ENCODE measurements at places on chromosomes 7 and 10.
A peak's percentile ranks its signal among the peaks of the same experiment; 100 is the strongest.

- DNase-seq: no peak
Observed at GRCh38 chr10:133361773-133362441, 4.1 kb upstream of the FUOM start.

DNA sequence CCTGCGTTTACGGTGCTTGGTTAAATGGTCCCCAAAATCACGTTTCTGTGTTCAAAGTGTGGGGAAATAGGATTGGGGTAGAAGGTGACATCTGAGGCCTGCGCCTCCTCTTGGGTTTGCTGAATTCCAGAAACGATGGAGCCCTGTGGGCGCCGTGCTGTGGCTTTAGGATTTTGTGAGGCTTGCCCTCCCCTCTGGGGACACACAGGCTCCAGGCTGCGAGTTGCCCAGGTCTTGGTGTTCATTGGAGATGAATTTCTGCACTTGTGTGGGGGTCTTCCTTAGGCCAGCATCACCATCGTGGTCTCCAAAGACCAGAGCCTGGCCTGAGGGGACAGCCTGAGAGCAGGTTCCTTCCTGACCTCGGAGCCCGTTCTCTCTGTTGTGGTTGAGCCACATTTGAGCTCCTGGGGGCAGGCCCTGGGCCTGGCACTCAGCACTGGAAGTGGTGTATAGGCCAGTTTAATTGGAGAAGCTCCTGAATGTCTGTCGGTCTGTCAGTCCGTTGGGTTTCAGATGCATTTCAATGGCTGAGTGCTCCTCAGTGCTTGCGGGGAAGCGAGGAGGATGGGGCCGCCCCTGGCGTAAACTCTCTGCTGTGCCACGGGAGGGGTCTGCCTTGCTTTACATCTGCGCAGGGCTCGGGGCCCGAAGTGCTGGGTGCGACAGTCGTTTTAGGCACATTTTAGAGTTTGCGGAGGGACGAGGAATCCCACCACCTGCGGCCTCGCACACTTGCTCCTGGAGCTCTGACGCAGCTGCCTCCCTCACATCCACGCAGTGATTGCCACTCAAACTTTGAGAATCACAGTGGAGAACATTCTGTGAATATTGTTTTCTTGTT, 71.7 kb downstream of the DNAJB6 start:
- no peak for DNase-seq

DNA sequence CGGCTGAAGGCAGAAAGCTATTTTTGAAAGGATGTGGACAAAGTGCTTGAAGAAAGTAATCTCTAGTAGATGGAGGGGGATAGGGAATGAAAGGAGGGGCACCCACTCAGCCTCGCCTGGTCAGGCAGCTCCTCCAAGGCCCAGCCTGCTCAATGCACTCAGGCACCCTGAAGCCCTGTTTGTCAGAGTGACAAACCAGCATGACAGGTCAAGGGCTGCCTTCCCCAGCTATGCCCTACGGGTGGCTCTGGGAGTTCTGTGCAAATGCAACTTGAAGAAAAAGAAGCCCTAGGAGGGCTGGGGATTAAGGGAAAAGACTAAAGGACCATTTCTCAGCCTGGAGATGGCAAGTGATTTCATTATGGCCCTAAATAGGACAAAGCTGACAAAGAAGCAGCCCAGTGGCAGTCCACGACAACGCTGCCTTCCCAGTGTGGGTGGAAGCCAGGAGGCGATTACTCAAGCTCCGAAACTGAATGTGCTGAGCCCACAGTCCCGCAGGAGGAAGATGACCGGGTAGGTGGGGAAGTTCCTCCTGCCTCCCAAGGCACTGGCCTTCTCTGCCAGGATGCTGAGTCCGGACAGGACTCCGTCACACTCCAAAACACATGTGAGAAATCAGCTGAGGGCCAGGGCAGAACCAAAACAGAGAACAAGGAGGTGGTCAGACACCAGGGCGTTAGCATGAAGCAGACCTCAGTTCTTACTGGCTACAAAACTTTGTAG, 16.3 kb downstream of the LIPA start:
- DNase-seq: no peak

- no peak for DNase-seq
Observed at GRCh38 chr10:17059197-17059688, 70.4 kb downstream of the CUBN start.

- no peak for DNase-seq
Observed at GRCh38 chr10:1928606-1929005, 191.3 kb upstream of the ADARB2 start.

DNA sequence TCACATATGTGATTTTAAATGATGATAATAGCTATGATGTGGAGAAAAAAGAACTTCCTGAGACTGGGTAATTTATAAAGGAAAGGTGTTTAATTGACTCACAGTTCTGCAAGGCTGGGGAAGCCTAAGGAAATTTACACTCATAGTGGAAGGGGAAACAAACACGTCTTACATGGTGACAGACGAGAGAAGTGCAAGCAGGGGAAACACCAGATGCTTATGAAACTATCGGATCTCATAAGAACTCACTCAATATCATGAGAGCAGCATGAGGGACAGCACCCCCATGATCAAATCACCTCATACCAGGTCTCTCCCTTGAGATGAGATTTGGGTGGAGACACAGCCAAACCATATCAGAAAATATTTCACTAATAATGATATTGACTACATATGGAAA, 4.1 kb upstream of the LIPN start:
- DNase-seq: no peak

- no peak for DNase-seq
Observed at GRCh38 chr10:100158044-100158805, 27.6 kb downstream of the ERLIN1 start.

DNA sequence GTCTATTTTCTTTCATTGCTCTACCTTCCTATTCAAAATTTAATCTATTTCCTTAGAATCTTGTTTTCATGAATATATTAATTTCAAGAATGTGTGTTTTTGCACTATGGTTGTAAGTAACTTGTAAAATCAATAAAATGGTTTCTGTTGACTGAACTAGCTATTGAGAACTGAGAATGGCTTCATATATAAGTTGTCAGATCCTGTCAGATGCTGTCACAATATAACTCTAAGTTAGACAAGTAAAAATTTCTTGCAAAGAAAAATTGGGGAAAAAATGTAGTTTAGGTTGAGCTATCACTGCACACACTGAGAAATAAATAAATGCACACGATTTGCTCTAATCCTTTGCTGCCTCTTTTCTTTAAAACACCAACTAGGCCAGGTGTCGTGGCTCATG, 89.8 kb downstream of the RAB11FIP2 start:
- no peak for DNase-seq

- peak; percentile 40 for DNase-seq
Observed at GRCh38 chr7:33243319-33243881, 114.0 kb downstream of the BBS9 start.

GRCh38 chr7:141880960-141881359, 35.2 kb upstream of the OR9A4 start:
- DNase-seq: no peak

DNA sequence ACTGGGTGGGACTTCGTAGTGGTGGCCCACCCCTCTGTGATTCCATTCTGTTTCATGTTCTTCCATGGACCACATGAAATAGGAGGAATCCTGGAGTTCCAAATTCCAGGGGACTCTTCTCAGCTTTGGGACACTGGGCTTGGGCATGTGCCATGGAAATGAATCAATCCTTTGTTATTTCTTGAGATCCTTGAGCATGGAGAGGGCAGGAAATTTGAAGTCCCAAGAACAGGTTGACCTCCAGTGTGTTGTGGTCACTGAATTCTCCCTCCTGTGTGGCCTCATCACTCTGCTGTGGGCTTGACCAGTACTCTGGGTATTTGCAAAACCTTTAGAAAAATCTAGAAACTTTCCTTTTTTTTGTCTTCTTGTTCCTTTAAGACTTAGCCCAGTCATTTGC, 22.7 kb downstream of the TACR2 start:
- no peak for DNase-seq

- no peak for DNase-seq
Observed at GRCh38 chr7:120060281-120060680, 212.7 kb upstream of the KCND2 start.

- no peak for DNase-seq
Observed at GRCh38 chr7:70060298-70061068, 462.2 kb downstream of the AUTS2 start.

GRCh38 chr7:37516664-37517063, 68.0 kb upstream of the ELMO1 start:
- no peak for DNase-seq

GRCh38 chr10:73871295-73872189, 2.8 kb downstream of the CAMK2G start:
- no peak for DNase-seq

DNA sequence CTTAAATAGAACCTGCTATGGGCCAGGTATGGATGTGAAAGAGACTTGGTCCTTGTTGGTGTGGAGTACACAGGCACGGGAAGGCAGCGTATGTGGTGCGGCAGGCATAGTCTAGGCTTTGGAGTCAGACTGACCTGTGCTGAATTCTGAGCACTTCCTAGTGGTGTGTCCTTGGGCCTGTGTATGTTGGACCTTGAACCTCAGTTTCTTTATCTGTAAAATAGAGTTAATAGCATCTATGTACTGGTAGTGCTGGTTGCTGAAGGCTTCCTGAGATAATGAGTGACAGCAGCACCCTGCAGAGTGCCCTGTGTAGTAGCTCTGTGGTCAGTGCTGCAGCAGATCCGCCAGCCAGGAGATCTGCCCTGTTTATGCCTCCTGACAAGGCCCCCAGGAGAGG, 5.3 kb upstream of the SFRP5 start:
- DNase-seq: no peak

GRCh38 chr10:71423250-71423649, 26.5 kb downstream of the CDH23 start:
- no peak for DNase-seq

DNA sequence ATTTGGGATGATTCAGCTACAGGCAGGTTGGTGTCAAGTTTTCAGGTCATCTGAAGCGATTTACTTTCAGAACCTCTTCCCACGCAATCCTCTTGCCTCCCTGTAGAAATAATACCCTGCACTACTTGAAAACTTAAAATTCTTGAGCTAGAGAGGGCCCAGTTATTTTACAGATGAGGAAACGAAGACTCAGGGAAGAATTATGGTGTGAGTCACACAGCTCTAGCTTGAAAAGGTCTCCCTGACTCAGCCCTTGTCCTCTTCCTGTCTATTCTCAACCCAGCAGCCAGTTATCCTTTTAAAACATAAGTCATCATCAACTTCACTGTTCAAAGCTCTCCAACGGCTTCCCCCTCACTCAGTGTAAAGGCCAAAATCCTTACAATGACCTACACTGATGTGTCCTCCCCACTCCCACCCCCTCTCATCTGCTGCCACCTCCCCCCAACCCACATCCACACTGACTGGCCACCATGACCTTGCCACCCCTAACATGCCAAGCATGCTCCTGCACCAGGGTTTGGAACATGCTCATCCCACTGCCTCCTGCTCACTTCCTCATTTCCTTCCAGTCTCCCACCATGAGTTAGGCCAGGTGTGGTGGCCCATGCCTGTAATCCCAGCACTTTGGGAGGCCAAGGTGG, 3.4 kb downstream of the DNMBP start:
- DNase-seq: no peak

- no peak for DNase-seq
Observed at GRCh38 chr10:27564398-27564797, 60.3 kb downstream of the RAB18 start.

- no peak for DNase-seq
Observed at GRCh38 chr7:115124409-115124939, 202.6 kb downstream of the MDFIC start.

GRCh38 chr10:31693491-31693890, 235.1 kb downstream of the ARHGAP12 start:
- no peak for DNase-seq

DNA sequence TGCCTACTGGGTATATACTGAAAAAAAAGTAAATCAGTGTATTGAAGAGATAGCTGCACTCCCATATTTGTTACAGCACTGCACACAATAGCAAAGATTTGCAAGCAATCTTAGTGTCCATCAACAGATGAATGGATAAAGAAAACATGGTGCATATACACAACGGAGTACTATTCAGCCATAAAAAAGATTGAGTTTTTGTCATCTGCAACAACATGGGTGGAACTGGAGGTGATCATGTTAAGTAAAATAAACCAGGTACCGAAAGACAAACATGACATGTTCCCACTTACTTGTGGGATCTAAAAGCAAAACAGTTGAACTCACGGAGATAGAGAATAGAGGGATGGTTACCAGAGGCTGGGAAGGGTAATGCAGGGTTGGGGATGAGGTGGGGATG, 34.2 kb upstream of the FAM171A1 start:
- no peak for DNase-seq

DNA sequence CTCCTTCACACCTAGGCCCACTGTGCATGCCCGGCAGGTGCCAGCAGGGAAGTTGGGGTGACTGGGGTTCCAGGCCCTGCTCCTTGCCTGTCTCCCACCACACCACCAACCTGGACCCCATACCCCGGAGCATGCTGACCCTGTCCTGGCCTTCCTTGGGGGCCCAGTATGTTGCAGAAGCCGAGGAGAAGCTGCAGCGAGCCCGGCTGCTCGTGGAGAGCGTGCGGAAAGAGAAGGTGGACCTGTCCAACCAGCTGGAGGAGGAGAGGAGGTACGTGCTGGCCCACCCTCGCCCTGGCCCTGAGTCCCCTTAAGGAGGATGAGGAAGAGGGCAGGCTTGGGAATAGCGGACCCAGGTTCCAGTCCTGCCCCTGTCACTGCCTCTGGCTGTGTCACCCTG, 70.8 kb downstream of the CLIP2 start:
- no peak for DNase-seq

- DNase-seq: no peak
Observed at GRCh38 chr10:86802473-86803108, 46.2 kb downstream of the BMPR1A start.

DNA sequence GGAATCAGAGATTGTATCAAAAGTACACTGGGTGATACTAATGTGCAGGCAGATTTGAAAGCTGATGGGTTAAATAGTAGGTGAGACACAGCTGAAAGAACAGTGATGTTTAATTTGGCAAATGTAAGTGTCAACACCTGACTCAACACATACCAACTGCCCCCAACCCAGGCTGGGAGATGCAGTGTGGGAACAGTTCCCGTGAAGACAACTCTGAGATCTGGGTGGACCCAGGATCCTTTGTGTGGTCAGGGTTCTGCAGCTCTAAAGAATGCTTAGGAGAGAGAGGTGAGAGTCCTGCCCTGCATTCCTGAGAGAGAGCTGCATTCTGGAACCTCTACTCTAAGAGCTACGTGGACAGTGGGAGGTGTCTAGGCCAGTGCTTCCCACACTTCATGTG, 479.7 kb downstream of the RPS24 start:
- DNase-seq: no peak

DNA sequence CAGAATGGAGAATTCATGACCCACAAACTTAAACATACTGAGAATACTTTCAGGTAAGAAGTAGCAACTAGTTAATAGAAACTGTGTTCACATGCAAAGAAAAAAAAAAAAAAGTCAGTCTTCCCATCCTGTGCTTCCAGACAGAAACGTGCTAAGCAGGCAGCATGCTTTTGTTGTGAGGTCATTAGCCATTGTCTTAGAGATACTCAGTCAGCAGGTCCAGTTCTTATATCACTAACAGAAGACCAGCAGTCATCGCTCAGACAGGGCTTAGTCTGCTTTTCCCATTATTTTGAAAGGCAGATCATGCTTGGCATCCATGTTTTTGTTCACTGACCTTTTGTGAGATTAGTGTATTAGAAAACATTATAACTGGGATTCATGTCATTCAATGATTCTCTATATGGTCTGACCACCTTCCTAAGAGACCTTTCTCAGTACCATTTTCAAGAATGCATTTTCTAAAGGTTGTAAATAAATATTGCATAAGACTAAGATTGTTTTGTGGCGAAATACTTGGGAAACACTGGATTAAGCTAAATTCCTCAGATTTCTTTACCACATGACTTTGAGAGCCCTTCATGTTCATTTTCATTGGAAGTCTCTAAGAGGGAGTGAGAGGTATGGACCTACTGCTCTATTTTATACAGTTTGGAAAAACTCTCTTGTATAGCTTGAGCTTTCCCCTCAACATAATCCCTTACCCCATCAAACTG, 45.0 kb upstream of the AGBL3 start:
- no peak for DNase-seq

GRCh38 chr7:112789817-112790585, at the start of gene TMEM168:
TMEM168 (minus strand) TSS chr7:112790393; CDS start chr7:112784825, 5,568 bp downstream.
- peak; percentile 80 for DNase-seq

All from renal cortex interstitium (tissue), 15 donors.